ENCODE measurements at places on chromosomes 7 and 10.

- no peak for DNase-seq
Measured at GRCh38 chr7:34107276-34107675, 201.9 kb downstream of the BMPER start.

- DNase-seq = no peak
Measured at GRCh38 chr10:106296750-106297392, 867.6 kb downstream of the SORCS1 start.

GRCh38 chr10:80518807-80519360, 18.8 kb upstream of the SH2D4B start:
- no peak for DNase-seq

- DNase-seq = no peak
Measured at GRCh38 chr10:97274828-97275227, 17.6 kb downstream of the ARHGAP19 start.

GRCh38 chr10:57716884-57717283, 550.8 kb downstream of the IPMK start:
- no peak for DNase-seq

DNA sequence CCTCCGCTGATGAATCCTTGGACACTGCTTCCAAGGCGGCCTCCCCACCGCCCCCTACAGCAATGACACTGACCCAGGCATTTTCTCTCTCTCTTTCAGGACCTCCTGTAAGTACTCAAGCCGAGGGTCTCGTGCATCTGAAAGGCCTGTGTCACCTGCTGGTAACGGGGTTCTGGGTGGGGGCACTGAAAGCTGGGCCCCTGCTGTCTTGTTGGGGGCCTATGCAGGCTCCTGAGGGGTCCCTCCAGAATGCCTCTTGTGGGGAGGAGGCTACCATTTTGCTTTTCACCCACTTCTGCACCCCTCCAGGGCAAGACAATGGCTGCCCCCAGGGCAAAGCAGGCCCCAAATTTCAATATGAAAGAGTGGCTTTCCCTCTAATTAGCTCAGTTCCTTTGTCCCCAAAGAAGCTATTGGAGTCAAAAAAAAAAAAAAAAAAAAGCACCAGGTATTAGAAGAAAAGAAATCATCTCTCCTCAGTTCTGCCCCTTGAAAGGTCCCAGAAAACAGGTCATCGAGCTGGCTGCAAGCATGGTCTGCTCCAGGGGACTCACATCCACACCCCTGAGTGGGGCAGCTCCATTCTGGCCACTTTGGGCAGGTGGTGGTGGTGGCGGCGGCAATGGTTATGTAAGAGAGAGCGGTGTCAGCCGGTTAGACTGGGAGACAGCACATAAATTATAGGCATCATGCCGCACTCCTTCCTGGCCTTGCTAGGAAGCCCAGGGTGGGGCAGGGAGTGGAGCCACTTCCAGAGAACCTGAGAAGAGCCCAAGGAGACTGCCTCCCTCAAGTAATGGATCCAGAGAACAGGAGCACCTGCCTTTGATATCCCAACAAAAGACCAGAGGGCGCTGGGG, 66.2 kb downstream of the COL13A1 start:
- no peak for DNase-seq

DNA sequence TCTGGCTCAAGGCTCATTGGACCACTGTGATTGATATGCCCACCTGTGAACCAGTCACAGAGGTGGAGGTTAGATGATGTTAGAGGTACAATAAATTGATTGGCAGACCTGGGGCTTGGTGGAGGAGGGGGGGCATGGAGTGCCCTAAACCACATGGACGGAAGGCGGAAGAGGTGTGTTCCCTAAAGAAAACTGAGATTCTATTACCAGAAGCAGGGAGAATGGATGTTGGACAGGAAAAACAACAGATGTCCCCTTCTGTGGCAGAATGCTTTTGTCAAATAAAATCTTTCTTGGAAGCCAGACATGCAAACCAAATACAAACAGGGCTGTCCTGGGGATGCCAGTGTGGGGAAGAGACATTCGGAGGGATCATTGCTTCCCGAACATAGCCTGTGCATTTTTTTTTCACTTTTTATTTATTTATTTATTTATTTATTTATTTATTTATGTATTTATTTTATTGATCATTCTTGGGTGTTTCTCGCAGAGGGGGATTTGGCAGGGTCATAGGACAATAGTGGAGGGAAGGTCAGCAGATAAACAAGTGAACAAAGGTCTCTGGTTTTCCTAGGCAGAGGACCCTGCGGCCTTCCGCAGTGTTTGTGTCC, 433.9 kb downstream of the RPS24 start:
- DNase-seq = no peak

DNA sequence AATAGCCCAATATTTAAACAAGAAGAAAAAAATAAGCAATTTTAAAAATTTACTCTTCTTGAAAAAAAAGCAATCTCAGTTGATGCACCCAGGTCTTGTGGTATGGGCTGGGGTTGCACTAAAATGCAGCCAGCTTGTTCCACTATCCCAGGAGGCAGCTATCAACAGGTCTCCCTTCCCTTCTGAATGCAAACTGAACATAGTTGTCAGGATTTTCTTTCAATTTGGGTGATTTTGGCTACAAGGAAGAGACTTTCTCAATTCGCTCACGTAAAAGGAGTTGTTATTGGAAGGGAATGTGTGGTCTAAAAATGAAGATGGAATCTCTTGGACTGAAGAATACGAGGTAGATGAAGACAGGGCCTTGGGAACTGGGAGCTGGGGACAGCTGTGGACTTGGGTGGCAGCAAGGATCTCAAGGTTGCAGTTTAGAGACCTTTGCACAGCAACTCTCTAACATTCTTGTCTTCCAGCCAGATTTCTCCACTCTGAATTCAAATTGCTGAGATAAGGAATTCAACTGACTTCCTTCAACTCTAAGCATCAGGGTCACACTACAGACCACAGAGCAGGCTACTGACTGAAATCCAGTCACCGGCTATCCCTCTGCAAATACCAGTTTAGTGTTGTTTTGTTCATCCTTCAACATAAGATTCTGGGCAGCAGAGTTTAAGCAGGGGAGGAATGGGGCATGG, 3.1 kb upstream of the TMEM26 start:
- DNase-seq = no peak

DNA sequence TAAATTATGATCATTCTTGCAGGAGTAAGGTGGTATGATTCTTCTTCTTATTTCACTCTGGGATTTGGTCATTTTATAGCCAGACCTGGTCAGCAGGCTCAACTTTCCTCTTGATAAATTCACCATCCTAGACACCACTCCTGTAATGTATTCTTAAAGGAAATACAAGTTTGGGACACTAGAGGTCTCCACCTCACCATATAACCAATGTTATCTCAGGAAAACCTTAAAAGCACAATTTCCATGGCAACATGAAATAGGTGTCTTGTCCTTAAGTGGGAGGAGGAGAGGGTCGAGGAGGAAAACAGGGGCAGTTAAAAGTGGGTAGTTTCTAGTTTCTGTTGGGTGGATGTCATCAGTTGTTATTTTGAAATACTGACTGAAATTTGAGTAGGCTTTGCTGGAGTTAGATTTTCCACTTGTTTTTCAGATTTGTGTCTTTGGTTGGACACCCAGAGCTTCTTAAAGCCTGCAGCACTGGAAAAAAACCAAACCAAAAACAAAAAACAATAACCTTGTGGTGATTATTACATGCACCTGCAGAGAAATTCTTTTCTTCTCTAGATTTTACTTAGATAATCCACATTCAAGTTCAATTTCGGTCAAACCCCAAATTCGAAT, 163.1 kb downstream of the PRKCQ start:
- DNase-seq = no peak

GRCh38 chr7:17913250-17913649, 27.0 kb downstream of the SNX13 start:
- DNase-seq = no peak

DNA sequence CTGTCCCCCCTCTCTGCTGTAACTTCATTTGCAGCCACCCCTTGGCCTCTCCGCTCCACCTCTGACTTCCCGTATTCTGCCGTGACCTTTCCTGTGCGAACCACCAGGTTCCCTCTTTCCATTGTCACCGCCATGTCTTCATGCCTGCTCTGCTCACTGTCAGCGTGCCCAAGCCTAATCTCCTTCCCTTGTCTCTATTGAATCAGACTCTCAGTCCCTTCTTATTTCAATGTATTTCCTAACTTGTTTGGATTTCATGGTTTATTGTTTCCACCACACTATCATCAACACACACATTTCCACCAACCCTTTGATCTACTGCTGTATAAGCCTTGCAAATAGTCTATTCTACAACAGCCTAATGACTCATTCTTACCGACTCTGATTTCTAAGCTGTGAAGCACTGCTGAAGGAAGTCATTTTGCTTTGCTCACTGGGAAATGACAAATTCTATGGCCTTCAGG, 30.0 kb upstream of the INHBA start:
- no peak for DNase-seq

DNA sequence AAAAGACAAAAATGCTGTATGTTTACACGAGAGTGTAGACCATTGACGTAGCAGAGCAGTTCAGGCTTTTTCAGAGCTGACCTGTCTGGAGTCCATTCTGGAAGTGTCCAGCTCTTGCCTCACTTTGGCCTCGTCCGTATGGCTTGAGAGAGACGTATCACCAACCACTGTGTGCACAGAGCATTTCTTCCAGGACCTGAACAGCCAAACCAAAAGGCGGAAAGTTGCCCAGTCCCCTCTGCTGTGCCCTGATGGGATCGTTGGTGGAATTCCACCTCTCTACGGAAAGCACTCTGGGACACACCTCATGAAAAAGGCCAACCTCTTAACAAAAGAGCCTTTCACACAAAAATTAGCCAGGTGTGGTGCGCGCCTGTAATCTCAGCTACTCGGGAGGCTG, 184.7 kb upstream of the SH2B2 start:
- DNase-seq = no peak

GRCh38 chr7:156527458-156527890, 113.1 kb upstream of the RNF32 start:
- DNase-seq = no peak

GRCh38 chr10:33279811-33280602, 54.5 kb downstream of the NRP1 start:
- DNase-seq = no peak

- no peak for DNase-seq
Measured at GRCh38 chr7:20892776-20893175, 106.1 kb upstream of the SP8 start.

- no peak for DNase-seq
Measured at GRCh38 chr7:120014925-120015465, 258.0 kb upstream of the KCND2 start.

GRCh38 chr10:131808370-131808930, 92.4 kb upstream of the PPP2R2D start:
- DNase-seq = no peak

GRCh38 chr7:108662783-108663362, 93.2 kb downstream of the DNAJB9 start:
- DNase-seq = no peak

DNA sequence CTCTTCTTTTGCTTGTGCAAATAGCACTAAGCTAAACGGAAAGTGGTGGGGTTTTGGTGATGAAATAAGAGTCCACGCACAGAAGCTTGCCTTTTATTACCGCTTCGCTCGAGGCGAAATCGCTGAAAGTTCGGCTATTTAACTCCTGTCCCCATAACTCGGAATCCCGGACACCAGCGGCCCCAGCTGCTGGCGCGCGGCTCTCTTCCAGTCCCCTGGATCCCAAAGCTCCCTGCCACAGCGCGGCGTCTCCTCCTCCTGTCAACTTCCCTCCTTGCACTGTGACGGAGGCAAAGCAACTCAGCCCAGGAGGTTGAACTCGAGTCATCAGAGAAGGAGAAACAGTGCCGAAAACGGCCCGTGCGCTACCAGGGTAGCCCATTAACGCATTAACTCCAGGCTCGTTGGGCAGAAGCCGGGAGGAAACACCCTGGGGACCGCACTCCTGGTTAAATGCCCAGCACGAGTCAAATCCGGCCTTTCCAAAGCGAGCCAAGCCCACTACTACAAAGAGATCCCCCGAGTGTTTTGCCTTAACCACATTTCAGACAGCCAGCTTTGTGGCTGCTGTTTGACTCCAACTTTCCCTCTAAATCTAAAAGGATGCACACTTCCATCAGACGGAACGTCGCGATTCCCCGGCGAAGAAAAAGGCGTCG, 1.3 kb downstream of the SEMA3D start:
- DNase-seq = no peak

- DNase-seq = no peak
Measured at GRCh38 chr7:134850066-134850465, 70.6 kb downstream of the CALD1 start.

- no peak for DNase-seq
Measured at GRCh38 chr10:100727808-100728207, 17.6 kb upstream of the PAX2 start.

GRCh38 chr10:102657984-102658724, 13.9 kb downstream of the TRIM8 start:
- DNase-seq = no peak

GRCh38 chr10:35574924-35575352, 30.2 kb upstream of the GJD4 start:
- DNase-seq = no peak

- DNase-seq = no peak
Measured at GRCh38 chr7:27433581-27433980, 191.0 kb downstream of the EVX1 start.

- no peak for DNase-seq
Measured at GRCh38 chr7:43484678-43485395, 98.1 kb upstream of the STK17A start.

DNA sequence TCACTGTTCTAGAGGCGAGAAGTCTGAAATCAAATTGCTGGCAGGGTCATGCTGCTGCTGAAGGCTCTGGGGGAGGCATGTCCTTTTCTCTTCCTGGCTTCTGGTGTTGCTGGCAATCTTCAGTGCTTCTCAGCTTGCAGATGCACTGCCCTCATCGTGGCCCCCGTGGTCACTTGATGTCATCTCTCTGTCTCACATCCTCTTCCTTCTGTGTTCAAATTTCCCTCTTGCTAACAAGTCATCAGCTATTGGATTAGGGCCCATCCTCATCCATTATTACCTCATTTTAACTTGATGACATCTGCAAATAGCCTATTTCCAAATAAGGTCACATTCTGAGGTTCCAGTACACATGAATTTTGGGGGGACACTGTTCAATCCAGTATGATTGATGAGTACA, 36.6 kb upstream of the SRGN start:
- DNase-seq = no peak

DNA sequence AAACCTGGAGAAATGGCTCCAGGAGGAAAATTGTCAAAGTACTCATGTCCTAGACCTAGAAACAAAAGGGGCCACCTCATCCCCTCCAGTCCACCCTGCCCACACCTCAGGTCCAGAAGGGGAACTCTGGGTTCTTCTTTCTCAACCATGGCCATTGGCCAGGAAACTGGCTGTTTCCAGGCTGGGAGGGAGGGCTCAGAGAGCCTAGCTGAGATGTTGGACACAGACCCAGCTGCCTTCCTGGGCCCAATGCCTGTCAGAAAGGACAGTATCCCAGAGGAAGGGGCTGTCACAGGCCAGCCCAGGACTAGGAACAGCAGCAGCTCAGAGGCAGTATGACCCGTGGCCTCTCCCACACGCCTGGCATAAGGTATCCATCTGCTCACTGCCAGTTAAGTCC, 9.6 kb downstream of the GRID1 start:
- no peak for DNase-seq

GRCh38 chr10:91381257-91381891, 28.8 kb upstream of the HECTD2 start:
- no peak for DNase-seq

GRCh38 chr10:47379901-47380300, 4.2 kb downstream of the ZNF488 start:
- DNase-seq = no peak

GRCh38 chr10:35605191-35605590, at the start of gene GJD4:
Gene GJD4 (plus strand): TSS chr10:35605341. CDS start chr10:35605568, 227 bp downstream.
- no peak for DNase-seq

- no peak for DNase-seq
Measured at GRCh38 chr10:71404503-71405295, 8.0 kb downstream of the CDH23 start.

Data from stimulated activated naive CD4-positive, alpha-beta T cell treated with Interleukin-2 at 50 U/mL for 16 hours (primary cell).